Breast epithelium (tissue), 4 donors: ENCODE measurements at places on chromosomes 1 and 21. TPM values are rescaled to one million over a fixed set of nuclear protein-coding genes. Genes with fewer than 3 reads are reported as not detected.
A peak's percentile ranks its signal among the peaks of the same experiment; 100 is the strongest.

CRP gene
- 0.33 TPM for total RNA-seq

DONSON gene
- total RNA-seq, result 9.2 TPM

OR2L2 gene
- total RNA-seq, result 0.73 TPM

ACAP3 gene
- 19.7 TPM for total RNA-seq

SPRR1A gene
- not detected for total RNA-seq

KRTAP10-8 gene
- not detected for total RNA-seq

BRDT gene
- 0.29 TPM for total RNA-seq

F5 gene
- total RNA-seq, result 1.3 TPM

PTPRC gene
- 36.0 TPM for total RNA-seq

KCNT2 gene
- total RNA-seq, result 3.0 TPM

SH2D5 gene
- 0.29 TPM for total RNA-seq

APCS gene
- not detected for total RNA-seq

C1QTNF12 gene
- not detected for total RNA-seq

ADAMTS1 gene
- total RNA-seq, result 198 TPM

SMIM12 gene
- total RNA-seq, result 29.6 TPM

YIPF1 gene
- total RNA-seq, result 43.6 TPM

C1orf116 gene
- total RNA-seq, result 22.2 TPM

OR2L8 gene
- 1.3 TPM for total RNA-seq

DYNLT4 gene
- 1.3 TPM for total RNA-seq

MYBPHL gene
- not detected for total RNA-seq

NBPF6 gene
- total RNA-seq, result 0.59 TPM

CGN gene
- total RNA-seq, result 13.4 TPM

IGFN1 gene
- total RNA-seq, result 0.59 TPM

SLC6A17 gene
- under 0.01 TPM for total RNA-seq

SPRR2F gene
- not detected for total RNA-seq

GRCh38 chr1:184827600-184828368, 73.1 kb upstream of the EDEM3 start:
- H3K4me3 ChIP-seq, result no peak overlapping the region
- H3K27me3 ChIP-seq, result no peaks in the 10 kb centered on the region
- no peak for DNase-seq
- H3K4me1 ChIP-seq, result no peaks in the 10 kb centered on the region
- peak overlapping the region; percentile 43 for H3K27ac ChIP-seq

- no peaks in the 10 kb centered on the region for H3K4me1 ChIP-seq
- H3K27ac ChIP-seq, result no peak overlapping the region
- no peaks in the 10 kb centered on the region for H3K27me3 ChIP-seq
- H3K36me3 ChIP-seq, result no peaks in the 10 kb centered on the region
Measured at GRCh38 chr1:218425647-218426342, 80.7 kb downstream of the TGFB2 start.

DNA sequence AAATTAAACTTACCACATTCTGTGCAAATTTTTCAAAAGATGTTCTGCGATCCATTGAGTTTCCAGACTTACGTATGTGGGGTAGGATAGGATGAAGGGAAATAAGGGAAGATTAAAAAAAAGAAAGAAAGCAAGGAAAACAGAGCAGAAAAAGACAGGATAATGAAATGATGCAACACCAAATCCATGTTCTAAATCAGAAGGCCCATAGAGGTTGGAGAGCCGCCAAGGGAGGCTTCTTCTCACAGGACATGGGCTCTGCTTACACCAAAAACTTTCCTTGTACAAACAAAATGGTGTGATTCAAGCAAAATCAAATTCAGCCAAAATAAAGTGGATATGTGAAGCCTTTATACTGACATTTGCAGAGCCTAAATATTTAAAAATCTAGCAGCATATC, 189.5 kb upstream of the GREM2 start:
- no peak for DNase-seq
- H3K4me3 ChIP-seq, result no peak overlapping the region
- H3K27ac ChIP-seq, result no peak overlapping the region
- H3K4me1 ChIP-seq, result no peaks in the 10 kb centered on the region
- no peaks in the 10 kb centered on the region for H3K36me3 ChIP-seq

DNA sequence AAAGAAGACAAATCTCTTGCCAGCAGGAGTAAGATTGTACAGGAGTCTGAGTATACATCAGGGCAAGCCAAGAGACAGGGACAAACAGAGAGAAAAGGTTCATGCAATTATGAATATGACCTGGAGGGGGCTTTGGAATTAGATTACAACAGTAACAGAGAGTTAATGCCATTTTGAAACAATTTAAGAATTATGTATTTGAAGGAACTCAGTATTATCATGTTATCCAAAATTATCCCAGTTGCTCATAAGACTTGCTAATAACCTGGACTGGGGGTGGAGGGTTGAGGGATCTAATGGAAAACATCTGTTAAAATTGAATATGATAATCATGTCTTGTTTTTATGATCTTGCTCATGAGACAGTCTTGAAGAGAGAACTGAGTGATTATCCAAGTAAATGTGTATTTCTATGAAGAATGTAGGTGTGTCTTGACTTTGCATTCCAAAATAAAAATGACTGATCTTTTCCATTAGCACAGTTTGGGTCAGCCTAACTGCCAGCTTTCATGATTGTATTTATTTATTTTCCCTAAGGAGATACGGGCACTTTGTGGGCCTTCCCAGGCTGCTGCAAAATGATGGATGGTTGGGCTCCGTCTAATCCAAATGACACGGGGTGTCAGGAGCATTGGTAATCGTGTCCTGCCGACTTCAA, 117.7 kb downstream of the ERG start:
- no peaks in the 10 kb centered on the region for H3K4me1 ChIP-seq
- no peaks in the 10 kb centered on the region for H3K27me3 ChIP-seq
- no peak overlapping the region for H3K4me3 ChIP-seq
- H3K27ac ChIP-seq, result no peak overlapping the region
- no peak for DNase-seq
- H3K36me3 ChIP-seq, result no peaks in the 10 kb centered on the region

GRCh38 chr1:202084791-202085681, 37.7 kb upstream of the GPR37L1 start:
- H3K27me3 ChIP-seq, result no peaks in the 10 kb centered on the region
- H3K36me3 ChIP-seq, result no peaks in the 10 kb centered on the region
- peak overlapping the region; percentile 93 for H3K27ac ChIP-seq
- peaks cover 26% of the 10 kb centered on the region for H3K4me1 ChIP-seq

GRCh38 chr1:85240643-85241042, 18.8 kb downstream of the C1orf52 start:
- no peak for DNase-seq
- H3K4me3 ChIP-seq, result no peak overlapping the region
- H3K27ac ChIP-seq, result no peak overlapping the region
- H3K4me1 ChIP-seq, result no peaks in the 10 kb centered on the region
- no peaks in the 10 kb centered on the region for H3K27me3 ChIP-seq
- H3K36me3 ChIP-seq, result no peaks in the 10 kb centered on the region

GRCh38 chr1:160217481-160218051, 12.4 kb downstream of the PEA15 start:
- peak overlapping the region; percentile 65 for H3K27ac ChIP-seq
- H3K4me1 ChIP-seq, result peaks cover 5% of the 10 kb centered on the region
- H3K27me3 ChIP-seq, result no peaks in the 10 kb centered on the region
- H3K36me3 ChIP-seq, result no peaks in the 10 kb centered on the region
- DNase-seq, result no peak
- H3K4me3 ChIP-seq, result no peak overlapping the region

- no peak overlapping the region for H3K27ac ChIP-seq
- no peak for DNase-seq
- no peaks in the 10 kb centered on the region for H3K4me1 ChIP-seq
- no peak overlapping the region for H3K4me3 ChIP-seq
- H3K36me3 ChIP-seq, result no peaks in the 10 kb centered on the region
- H3K27me3 ChIP-seq, result no peaks in the 10 kb centered on the region
Measured at GRCh38 chr1:198686069-198686728, 47.4 kb downstream of the PTPRC start.

GRCh38 chr1:220409771-220410595, 118.0 kb upstream of the MARK1 start:
- no peak overlapping the region for H3K4me3 ChIP-seq
- no peaks in the 10 kb centered on the region for H3K27me3 ChIP-seq
- H3K36me3 ChIP-seq, result no peaks in the 10 kb centered on the region
- H3K27ac ChIP-seq, result no peak overlapping the region

- no peak overlapping the region for H3K4me3 ChIP-seq
- H3K36me3 ChIP-seq, result no peaks in the 10 kb centered on the region
- DNase-seq, result no peak
- no peaks in the 10 kb centered on the region for H3K27me3 ChIP-seq
- no peak overlapping the region for H3K27ac ChIP-seq
Measured at GRCh38 chr1:45926330-45926729, 122.9 kb downstream of the MAST2 start.

- no peaks in the 10 kb centered on the region for H3K4me1 ChIP-seq
- no peaks in the 10 kb centered on the region for H3K27me3 ChIP-seq
- no peak overlapping the region for H3K27ac ChIP-seq
- no peak for DNase-seq
- no peak overlapping the region for H3K4me3 ChIP-seq
Measured at GRCh38 chr21:37139902-37140301, 66.8 kb downstream of the TTC3 start.

DNA sequence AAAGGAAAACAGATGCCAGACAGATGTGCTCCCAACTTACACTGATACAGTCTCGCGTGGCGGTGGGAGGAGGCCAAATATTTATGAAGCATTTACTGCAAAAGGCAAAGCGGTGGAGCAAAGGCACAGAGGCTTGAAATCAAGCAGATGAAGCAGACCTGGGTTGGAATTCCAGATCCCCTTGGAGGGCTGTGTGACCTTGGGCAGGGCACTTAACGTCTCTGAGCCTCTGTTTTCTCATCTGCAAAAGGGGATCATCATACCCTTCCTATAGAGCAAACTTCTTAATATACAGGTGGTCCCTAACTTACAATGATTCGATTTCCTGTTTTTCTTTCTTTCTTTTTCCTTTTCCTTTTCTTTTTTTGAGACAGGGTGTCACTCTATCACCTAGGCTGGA, 54.1 kb downstream of the IGSF21 start:
- no peaks in the 10 kb centered on the region for H3K4me1 ChIP-seq
- no peak for DNase-seq
- no peak overlapping the region for H3K27ac ChIP-seq
- H3K36me3 ChIP-seq, result no peaks in the 10 kb centered on the region
- H3K4me3 ChIP-seq, result no peak overlapping the region
- no peaks in the 10 kb centered on the region for H3K27me3 ChIP-seq

DNA sequence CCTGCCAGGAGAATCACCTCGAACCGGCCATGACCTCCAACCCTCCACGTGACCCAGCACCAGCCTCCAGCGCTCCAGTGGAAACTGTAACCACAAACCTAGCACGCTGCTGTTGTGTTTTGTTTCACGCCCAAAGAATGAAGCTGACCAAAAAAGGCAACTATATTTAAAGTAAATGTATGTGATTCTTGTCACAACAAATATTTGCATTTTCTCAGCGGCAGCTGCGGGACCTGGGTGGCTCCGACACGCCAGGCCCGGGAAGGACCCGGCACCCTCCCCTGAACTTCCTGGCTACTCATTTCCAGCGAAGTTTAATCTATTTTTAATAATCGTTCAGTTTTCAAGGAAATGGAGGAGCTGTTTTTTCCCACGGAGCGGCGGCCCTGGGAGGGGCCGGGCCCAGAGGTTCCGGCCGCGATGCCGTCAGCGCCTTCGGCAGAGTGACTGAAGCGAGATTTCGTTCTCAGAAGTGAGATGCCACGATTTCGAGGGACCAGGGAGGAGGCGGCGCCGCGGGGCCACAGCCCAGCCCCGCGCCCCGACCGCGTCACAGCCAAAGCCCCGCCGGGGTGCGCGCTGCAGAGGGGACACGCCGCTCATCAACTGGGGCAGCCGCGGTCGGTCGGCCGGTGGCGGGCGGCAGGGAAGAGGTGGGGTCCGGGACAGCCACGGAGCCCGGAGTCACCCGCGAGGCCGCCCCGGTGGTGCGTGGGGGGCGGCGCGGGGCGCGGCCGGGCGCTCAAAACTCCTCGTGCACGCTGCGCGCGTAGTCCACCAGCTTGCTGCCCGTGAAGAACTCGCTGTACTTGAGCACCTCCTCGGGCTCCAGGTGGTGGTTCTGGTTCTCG, 3.0 kb upstream of the TNFRSF4 start:
- no peaks in the 10 kb centered on the region for H3K27me3 ChIP-seq
- no peak overlapping the region for H3K4me3 ChIP-seq
- H3K4me1 ChIP-seq, result no peaks in the 10 kb centered on the region
- DNase-seq, result no peak

DNA sequence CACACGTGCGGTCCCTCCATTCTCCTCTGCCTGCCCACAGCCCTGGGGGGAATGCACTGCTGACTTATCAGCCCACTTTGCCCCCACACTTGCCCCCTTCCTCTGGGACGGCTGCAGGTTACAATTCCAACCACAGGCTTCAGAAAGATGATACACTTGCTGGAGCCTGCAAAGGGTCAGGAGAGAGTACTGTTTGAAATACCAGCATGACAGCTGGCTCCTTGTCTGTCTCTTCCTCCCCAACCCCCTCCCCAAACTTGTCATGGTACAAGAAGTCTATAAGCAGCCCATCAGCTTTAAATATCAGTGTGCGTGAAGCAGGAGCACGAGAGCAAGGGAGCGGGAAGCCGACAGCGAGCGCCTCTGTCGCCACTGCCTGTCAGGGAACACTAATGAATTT, 62.4 kb downstream of the ERI3 start:
- no peaks in the 10 kb centered on the region for H3K36me3 ChIP-seq
- DNase-seq, result no peak
- no peaks in the 10 kb centered on the region for H3K4me1 ChIP-seq
- H3K4me3 ChIP-seq, result no peak overlapping the region

DNA sequence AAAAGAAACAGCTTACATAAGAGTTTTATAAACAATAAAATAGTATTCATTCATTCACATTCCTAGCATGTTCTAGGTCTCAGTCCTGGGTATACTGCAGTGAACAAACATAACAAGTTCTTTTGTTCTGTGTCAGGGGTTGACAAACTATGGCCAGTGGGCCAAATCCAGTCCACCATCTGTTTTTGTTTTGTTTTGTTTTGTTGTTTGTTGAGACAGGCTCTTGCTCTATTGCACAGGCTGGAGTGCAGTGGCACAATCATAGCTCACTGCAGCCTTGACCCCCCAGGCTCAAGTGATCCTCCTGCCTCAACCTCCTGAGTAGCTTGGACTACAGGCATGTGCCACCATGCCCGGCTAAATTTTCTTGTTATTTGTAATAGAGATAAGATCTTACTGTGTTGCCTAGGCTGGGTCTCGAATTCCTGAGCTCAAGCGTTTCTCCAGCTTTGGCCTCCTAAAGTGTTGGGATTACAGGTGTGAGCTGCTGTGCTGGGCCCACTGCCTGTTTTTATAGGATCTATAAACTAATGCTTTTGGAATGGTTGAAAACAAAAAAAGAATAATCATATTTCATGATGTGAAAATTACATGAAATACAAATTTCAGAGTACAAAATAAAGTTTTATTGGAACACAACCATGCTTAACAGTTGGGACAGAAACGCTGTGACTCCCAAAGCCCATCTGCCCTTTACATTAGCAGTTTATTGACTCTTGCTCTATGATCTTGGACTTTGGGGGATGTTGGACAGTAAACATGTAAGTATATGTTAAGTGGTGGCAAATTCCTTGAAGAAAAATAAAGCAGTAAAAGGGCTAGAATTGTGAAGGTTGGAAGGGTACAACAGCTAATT, 17.9 kb downstream of the CAPZA1 start:
- H3K27ac ChIP-seq, result peak overlapping the region; percentile 54
- H3K36me3 ChIP-seq, result no peaks in the 10 kb centered on the region
- no peaks in the 10 kb centered on the region for H3K27me3 ChIP-seq
- no peak for DNase-seq
